ENCODE measurements at places on chromosomes 1 and 21. TPM values are rescaled to one million over a fixed set of nuclear protein-coding genes. Genes with fewer than 3 reads are reported as not detected.

GRCh38 chr1:61606448-61607312 is 118.3 kb downstream of the TM2D1 start:
- no peak for DNase-seq

- DNase-seq = peak; percentile 70
These were observed 11.7 kb upstream of the FCMR start for GRCh38 chr1:206933333-206933945.

DNA sequence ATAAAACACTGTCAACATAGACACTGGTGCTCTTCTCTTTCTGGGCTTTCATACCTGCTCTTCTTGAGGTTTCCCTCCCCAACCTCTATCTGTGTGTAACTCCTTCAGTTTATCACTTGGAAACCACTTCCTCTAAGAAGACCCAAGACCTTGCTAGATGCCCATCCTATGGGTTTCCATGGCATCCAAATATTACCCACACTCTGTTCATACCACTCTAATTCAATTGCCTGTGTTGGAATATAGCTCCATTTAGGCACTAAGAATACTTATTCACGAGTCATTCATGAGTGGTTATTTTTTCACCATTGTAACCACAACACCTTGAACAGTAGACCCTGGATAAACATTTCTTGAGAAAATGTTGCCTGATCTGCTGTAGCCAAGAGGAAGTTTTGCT is 231.1 kb upstream of the SGIP1 start:
- DNase-seq = peak; percentile 30

DNA sequence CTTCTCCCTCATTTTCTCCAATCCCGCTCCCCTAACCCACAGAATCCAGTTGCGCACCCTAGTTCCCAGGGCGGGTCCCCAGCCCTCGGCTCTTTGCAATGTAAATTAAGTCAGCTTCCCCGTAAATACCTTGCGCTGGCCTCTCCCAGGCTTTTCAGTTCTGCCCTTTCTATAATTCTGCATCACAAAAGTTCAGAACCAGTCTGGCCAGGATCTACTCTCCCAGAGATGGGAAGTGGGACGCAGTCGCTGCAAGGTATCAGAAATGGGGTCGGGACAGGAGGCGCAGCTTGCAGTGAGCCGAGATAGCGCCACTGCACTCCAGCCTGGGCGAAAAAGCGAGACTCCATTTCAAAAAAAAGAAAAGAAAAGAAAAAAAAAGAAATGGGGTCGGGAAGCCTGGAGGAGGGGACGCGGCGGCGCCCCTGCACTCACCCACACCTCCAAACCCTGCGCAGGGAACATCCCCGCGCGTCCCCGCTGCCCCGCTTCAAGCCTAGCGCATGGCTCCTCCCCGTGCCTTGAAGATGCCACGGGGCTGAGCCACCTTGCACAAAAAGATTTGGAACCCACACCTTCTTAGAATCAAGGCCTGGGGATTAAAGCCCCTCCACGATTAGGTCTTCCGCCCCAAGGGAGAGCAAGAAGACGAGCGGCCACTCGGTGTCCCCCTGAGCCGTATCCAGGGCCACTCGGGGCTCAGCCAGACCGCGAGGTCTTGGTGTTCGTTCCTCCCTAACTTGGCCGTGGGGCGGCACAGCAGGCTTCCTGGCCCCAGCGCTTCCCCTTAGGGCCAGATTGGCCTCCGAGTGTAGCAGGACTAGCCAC is 27.2 kb upstream of the ITLN2 start:
- peak; percentile 17 for DNase-seq

DNA sequence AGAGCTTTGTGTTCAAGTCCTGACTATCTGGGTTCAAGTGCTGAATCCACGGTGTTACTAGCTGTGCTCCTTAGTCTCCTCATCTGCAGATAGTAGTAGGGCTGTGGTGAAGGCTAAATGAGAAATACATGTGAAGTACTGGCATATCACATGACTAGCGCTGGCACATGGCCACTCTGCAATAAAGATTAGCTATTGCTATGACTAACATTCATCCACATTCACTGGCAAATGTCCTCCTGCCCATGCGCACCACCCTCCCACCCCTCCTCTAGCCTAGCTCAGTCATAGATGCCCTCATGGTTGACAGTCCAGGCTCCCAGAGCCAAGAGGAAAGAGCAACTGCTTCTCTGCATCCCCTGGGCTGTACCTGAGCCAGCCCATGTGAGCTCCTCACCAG is 8.5 kb upstream of the COL8A2 start:
- no peak for DNase-seq

DNA sequence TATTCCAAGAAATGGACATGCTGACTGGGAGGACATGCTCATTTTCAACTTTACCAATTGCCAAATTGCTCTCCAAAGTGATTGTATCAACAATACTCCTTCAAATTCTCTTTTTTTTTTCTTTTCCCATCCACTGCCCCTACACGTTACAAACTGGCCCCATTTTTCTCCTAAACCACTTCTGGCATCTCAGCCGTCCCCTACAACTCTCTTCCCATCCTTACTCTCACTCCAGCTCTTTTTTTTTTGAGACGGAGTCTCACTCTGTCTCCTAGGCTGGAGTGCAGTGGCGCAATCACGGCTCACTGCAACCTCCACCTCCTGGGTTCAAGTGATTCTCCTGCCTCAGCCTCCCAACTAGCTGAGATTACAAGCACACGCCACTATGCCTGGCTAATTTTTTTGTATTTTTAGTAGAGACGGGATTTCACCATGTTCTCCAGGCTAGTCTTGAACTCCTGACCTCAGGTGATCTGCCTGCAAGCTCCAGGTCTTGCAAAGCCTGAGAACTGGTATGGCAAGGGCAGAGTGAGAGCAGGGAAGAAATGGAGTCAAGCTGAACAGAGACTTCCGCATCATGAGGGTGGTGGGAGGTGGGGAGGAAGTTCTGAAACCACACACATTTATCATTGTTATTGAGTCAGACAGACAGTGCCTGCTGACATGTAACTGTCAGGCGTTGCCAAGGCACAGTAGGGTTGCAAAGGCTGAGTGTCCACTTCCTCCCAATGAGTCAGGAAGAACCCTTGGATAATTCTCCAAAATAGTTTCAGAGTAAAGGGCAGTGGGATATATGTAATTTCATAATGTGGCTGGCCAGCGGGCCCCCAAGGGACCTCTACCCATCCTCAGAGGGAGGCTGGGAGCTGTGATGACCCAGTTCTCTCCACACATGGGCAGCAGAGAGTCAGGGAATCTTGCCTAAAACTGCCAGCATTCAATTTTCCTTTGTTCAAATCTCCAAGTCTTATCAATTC is 17.4 kb downstream of the CELA3A start:
- peak; percentile 79 for DNase-seq

GRCh38 chr21:36654324-36654723 is 44.6 kb upstream of the SIM2 start:
- no peak for DNase-seq

DNA sequence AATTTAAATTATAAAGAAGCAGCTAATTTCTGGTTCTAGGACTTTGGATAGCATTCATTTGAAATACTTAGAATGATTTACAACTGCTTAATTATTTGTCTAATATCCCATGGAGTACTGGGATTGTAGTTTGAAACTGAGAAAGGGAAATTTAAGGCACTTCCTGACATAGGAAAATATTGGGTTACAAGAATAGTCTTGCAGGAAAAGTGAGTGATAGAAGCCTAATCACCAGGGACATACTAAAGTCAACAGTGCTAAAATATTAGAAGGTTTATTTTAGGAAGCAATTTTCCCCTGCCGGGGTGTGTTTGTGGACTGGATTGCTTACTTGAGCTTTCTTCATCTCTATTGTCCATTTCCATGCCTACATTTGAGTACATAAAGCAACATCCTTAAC is 661.6 kb downstream of the ADGRL2 start:
- DNase-seq = no peak

DNA sequence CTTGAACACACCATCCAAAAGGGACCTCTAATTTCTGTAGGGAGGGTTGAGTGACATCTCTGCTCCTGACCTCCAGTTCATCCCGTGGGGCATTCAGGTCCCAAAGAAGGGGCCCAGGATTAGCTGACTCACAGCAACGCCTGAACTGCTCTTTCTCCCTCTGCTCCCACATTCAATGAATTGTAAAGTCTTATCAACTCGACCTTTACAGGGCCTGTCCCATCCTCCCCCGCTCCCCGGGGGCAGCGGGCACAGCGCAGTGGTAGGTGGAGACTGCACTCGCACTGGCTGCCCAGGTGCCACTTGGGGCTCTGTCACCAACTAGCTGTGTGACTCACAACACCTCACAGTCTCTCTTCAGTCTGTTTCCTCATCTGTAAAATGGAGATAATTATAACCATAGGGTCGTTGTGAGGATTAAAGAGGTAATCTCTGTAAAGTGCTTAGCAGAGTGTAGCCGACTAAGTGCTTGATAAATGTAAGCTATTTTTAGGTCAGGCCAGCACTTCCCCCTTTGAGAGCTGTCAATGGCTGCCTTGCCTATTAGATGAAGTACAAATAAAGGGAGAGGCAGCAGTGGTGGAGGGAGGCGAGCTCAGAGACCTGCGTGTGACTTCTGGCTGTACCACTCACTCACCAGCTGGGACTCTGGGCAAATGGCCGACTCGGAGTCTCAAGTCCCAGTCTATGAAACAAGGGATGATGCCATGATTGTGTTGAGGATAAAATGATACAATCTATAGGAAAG is 637 bp upstream of the MYBPHL start:
- no peak for DNase-seq

DNA sequence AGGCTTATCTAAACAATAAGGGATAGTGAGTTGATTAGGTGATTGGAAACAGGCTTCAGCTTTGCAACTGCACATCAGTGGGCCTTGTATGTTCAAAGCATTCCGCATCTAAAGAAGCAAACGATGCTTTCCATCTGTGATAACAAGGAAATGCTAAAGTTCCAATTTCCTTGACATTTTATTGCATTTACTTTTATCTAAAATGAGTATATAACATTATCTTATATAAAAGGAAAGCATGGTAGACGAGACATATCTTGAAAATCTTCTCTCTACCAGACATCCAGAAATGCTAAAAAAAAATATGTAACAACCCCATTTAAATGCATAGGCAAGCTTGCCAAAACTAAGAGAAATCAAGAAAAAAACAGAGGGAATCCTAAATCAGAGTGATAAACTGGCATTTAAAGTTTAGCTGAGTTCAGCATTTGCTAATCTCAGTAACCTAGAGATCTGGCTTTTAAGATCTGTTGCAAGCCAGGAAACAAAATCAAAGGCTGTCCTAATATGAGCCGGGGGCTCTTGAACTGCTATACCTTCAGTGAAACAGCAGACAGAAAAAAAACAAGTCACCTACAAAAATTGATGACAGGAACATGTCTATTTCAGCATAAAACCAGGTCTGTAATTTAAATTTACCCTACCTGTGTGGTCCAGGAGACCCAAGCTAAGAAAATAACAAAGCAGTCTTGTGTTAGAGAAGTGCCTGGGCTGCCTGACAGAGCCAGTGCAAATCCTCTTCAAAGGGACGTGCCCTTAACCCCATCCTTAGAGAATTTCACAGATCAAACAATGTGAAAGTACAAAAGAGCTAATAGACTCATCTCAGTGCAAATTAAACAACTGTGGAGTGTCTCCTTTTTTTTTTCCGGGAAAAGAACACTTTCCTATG is 3.1 kb upstream of the RGS13 start:
- no peak for DNase-seq

- no peak for DNase-seq
These were observed 22.6 kb downstream of the CLCA1 start for GRCh38 chr1:86491171-86491950.

GRCh38 chr1:230939806-230940489 is 38.7 kb downstream of the TTC13 start:
- DNase-seq = no peak

The CDCP2 gene
- not detected for total RNA-seq

The KCNK1 gene
- 0.67 TPM for total RNA-seq

The C1orf35 gene
- 14.4 TPM for total RNA-seq

The DIO1 gene
- total RNA-seq = not detected

The RIPK4 gene
- total RNA-seq = not detected

The CELA3A gene
- not detected for total RNA-seq
